ENCODE measurements at places on chromosomes 2 and 18. TPM values are rescaled to one million over a fixed set of nuclear protein-coding genes. Genes with fewer than 3 reads are reported as not detected.

DNA sequence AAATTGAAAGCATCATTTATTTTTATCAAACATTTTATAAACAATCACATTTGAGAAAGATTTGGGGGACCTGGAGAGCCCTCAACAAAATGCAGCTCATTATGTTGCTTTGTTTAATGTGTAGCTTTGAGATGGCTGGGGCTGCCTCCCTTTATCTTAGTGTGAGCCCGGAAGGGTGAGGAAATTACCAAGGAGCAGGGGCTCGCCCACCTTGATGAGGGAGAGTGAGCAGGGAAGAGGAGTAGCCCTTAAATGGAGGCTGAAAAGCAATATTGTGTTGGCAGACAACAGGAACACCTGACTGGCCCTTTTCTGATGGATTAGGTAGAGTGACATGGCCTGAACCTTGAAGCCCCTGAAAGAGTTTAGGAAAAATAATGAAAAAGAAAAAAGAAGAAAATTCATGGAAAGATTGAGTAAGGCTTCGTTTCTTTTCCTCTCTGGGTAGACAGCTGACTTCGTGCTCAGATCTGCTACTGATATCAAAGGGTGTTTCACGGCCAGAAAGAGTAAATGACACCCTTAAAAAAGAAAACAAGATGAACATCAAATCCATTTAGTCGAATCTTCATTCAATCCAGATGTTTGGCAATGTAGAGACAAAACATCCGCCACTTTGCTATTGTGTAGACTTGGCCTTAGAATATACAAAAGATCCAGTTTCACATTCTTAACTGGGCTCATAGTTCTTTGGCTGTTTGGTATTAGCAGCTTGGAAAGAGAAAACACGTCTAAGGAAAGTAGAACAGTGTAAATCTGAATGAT is 206.5 kb upstream of the TCF4 start:
- peak overlapping the region; percentile 34 for H3K27ac ChIP-seq
- peak overlapping the region; percentile 23 for H3K4me3 ChIP-seq
- no peak for DNase-seq
- H3K27me3 ChIP-seq = no peaks in the 10 kb centered on the region
- H3K4me1 ChIP-seq = no peaks in the 10 kb centered on the region

DNA sequence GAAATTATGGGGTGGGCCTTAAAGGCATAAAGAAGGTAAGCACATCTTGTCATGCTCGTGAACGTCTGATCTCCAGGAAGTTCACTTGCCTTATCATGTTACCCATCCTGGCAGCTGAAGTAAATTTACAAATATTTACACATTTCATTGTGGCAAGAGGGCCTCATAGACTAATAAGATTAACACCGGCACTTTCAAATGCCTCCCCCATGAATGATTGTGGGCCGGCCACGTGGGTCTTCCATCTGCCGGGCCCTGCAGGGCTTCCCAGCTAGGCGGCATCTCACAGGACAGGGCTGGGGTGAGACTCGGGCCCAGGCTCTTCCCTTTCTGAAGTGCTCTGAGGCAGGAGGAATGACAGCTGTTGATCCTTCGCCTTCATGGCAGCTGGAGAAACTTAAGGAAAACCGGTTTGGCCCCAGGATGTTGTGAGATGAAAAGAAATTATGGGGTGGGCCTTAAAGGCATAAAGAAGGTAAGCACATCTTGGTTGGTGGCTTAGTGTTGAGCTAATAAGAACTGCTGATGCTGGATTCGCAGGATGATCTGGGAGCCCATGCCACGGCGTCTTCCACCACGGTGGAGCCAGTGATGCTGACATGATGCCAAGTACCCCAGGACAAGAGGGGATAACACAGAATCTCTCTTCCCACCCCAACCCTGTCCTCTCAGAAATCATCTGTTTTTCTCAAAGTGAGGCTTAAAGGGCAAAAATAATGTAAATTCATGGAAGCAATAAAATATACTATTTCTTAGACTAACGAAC is 176.3 kb downstream of the SEPTIN10 start:
- H3K4me1 ChIP-seq = peaks cover 58% of the 10 kb centered on the region
- H3K4me3 ChIP-seq = no peak overlapping the region
- DNase-seq = no peak
- no peaks in the 10 kb centered on the region for H3K36me3 ChIP-seq

DNA sequence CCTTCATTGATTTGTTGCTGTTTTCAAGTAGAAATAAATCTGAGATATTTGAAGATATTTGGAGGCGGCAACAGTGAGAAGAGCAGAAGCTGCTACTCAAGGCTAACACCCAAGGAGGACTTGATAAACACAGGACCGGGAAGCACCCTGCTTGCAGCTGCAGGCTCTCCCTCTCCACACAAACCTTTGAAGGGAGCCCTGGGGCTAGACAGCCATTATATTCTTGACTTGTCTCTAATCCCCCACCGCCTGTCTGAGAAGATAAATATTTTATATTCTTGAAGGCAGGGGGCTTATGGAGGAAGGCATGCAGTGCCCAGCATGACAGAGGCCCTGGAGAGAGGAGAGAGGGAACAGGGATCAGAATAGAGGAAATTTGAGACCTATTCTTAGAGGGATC is 50.9 kb upstream of the SMAD2 start:
- H3K27ac ChIP-seq = no peak overlapping the region
- H3K4me1 ChIP-seq = no peaks in the 10 kb centered on the region
- H3K4me3 ChIP-seq = no peak overlapping the region

DNA sequence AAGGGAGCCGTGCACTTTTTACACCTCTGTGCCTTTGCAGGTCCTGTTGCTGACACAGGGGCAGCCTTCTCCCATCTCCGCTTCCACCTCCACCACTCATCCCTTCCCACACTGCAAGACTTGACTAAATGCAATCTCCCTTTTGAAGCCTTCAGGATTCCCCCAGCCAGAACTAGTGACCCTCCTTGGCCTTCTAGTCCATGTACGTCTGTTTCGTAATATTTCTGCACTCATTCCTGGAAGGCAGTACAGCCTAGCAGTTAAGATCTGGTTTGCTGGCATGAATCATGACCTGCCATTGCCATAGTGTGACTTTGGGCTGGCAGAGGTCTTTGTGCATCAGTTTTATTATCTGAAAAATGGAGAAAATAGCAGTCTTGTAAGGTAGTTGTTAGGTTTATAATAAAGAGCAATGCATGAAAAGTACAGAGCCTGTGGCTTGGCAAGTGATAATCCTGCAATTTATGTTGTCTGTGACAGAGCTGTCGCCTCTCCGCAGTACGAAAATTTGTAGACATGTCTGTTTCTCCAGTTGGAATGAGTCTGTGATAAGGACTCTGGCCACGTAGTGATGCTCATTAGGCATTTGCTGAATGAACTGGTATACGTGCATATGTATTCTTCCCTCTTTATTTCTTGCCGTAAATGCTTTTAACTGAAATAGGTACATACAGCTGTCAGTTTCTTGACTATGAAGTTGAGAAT is 36.7 kb downstream of the NCK2 start:
- no peak overlapping the region for H3K27ac ChIP-seq
- no peaks in the 10 kb centered on the region for H3K27me3 ChIP-seq
- H3K4me3 ChIP-seq = no peak overlapping the region
- peaks cover 31% of the 10 kb centered on the region for H3K4me1 ChIP-seq
- H3K36me3 ChIP-seq = no peaks in the 10 kb centered on the region

DNA sequence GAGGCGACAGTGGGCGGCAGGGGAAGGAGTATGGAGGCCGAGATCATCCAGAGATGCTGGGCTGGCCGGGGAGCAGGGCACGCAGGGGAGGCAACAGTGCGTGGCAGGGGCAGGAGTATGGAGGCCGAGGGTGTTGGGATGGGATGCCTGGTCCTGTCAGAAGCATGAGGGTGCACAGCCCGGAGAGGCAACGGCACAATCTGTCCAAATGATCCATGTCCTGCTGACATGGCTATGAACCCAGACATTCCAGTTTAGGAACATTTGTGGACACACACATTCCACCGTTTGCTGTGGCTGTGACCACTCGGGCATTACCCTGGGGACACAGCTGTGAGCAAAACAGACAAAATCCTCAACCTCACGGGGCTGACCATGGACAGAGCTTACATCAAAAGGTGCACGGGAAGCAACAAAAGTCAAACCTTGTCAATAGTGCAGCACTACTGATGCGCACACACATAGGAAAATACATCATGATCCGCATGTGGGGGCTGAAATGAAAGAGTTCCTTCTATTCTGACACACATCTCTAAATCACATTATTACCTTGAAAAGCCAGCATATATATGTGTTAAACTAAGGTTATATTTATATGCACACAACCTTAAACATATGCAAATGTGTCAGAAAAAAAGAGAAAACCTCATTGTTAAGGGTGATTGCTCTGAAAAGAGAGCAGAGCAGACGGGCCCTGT is 144.0 kb upstream of the GPC1 start:
- H3K4me1 ChIP-seq = no peaks in the 10 kb centered on the region
- H3K4me3 ChIP-seq = no peak overlapping the region
- DNase-seq = no peak

GRCh38 chr2:234861841-234862735 is 89.7 kb upstream of the SH3BP4 start:
- H3K27ac ChIP-seq = no peak overlapping the region
- DNase-seq = no peak
- H3K27me3 ChIP-seq = no peaks in the 10 kb centered on the region
- H3K4me1 ChIP-seq = peaks cover 26% of the 10 kb centered on the region
- H3K4me3 ChIP-seq = no peak overlapping the region

DNA sequence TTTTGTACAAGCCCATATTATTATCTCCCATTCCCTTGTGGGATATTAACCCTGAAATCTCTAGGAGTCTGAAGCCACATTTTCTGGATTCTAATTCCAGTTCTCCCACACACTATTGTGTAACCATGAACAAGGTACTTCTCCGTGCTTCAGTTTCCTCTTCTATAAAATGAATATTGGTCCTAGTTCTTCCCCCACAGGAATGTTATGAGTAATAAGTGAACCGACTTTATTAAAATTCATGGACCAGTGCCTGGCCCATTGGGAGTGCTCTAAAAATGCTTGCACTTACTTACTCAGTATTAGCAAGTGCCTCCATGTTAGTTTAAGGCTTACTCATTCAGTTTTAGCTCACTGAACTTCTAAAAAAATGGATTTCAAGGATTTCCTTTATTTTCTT is 1.4 kb upstream of the ACMSD start:
- H3K4me1 ChIP-seq = no peaks in the 10 kb centered on the region
- no peaks in the 10 kb centered on the region for H3K36me3 ChIP-seq
- H3K4me3 ChIP-seq = no peak overlapping the region
- no peak overlapping the region for H3K27ac ChIP-seq

The ASB18 gene
- total RNA-seq = not detected

The CNDP1 gene
- total RNA-seq = not detected

The GALNT3 gene
- 3.5 TPM for total RNA-seq
